ENCODE measurements at places on chromosomes 4 and X.

DNA sequence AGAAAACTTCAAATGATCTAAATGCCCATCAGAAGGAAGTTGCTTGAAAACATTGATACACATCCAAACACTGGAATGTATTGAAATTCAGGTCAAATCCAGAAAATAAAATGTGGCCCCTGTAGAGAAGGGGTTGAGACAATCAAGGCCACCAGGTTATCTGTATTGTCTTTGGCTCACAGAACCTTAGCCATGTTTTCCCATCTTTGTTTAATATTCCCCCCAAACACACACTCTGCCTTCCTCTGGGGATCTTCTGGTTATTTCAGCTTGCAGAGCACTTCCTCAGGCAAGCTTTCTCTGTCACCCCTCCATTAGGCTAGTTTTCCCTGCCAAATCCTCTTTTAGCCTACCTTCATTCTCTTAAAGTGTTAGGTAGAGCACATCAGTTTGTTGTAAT, 30.5 kb downstream of the PAGE2 start:
- DNase-seq = no peak

GRCh38 chr4:13322681-13323101, 161.4 kb downstream of the RAB28 start:
- no peak for DNase-seq

GRCh38 chr4:138643827-138644226, 371.8 kb upstream of the NOCT start:
- DNase-seq = no peak

GRCh38 chrX:69221239-69222102, 56.2 kb upstream of the PJA1 start:
- no peak for DNase-seq

DNA sequence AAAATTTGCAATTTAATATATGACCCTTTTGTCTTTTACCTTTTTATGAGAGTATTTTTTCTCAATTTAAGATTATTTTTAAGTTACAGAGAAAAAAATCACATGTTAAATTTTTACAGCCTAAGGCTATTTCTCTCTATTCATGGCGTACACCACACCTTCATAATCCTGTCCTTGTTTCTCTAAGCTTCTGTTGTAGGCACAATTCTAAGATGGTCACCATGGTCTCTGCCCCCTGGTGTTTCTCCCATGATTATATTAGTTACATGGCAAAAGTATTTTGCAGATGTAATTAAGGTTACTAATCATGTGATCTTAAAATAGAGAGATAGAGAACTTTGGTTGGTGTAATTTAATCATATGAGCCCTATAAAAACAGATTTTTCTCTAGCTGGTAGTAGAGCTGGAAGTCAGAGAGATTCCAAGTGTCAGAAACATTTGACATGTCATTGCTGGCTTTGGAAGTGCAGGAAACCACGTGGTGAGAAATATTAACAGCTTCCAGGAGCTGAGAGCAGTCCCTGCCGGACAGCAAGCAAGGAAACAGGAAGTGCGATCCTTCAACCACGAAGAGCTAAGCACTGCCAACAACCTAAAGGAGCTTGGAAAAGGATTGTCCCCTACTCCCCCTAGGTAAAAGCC, 89.8 kb downstream of the EIF4E start:
- DNase-seq = peak; percentile 8

DNA sequence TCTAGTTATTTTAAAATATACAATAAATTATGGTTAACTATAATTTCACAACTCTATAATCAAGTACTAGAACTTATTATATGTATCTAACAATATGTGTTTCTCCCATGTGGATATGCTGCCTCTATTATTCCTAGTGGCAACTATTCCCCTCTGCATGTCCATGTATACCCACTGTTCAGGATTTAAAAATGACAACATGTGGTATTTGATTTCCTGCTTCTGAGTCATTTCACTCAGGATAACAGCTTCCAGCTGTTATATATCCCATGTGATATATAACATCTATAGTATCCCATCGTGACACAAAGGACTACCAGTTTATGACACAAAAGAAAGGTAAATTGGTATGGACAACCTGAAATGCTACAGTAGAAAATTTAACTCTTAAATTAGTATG, 167.4 kb upstream of the TACR3 start:
- DNase-seq = peak; percentile 28

DNA sequence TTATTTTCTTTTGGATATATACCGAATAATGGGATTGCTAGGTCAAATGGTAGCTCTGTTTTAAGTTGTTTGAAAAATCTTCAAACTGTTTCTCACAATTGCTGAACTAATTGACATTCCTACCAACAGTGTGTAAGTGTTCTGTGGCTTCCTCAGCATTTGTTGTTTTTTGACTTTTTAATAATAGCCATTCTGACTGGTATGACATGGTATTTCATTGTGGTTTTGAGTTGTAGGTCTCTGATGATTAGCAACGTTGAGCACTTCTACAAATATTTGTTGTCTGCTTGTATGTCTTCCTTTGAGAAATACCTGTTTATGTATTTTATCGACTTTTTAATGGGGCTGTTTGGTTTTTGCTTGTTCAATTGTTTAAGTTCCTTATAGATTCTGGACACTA, 680.1 kb upstream of the GRIA3 start:
- DNase-seq = no peak

DNA sequence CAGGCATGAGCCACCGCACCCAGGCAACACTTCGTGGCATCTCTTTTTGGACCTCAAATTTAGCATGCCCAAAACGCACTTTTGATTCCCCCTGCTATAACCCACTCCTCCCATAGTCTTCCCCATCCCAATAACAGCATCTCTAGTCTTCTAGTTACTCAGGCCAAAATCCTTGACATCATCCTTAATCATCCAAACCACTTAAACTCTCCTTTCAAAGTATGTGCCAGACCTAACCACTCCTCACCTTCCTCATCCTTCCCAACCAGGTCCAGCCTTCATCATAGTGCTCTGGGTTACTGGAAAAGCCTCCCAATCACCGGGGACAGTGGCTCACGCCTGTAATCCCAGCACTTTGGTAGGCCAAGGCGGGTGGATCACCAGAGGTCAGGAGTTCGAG, 41.9 kb downstream of the AFAP1 start:
- DNase-seq = no peak

DNA sequence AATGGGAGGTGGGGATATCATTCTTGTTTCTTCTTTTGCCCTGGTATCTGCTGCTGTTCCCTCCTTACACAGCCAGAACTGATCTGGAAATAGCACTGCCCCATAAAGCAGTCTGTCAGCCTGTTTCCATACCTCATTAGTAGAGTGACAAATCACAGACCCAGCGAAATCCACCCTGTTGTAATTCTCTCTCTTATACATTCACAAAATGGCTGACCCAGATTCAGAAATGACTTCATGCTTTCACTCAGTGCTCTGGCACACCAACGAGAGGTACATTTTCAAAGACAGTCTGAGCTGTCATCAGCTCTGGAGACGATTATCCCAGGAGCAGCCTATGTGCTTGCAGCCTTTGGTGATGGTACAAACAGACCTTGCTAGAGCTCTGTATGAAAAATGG, 164.6 kb downstream of the AFF2 start:
- DNase-seq = no peak

- DNase-seq = no peak
These were observed 889.7 kb downstream of the PDHA2 start for GRCh38 chr4:96729641-96730040.

DNA sequence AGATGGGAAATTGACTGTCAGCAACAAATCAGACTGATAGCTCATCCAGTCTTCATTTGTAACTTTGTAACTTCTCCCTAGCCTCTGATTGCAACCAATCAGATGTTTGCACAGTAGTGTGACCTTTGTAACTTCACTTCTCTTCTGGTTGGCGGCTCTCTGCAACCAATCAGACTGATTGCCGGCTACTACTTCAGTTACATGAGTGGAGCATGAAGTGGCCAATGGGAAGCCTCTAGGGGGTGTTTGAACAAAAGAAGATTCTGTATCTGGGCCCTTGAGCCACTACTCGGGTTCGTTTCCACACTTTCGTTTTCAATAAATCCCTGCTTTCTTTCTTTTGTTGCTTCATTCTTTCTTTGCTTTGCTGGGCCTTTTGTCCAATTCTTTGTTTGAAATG, 1285.8 kb downstream of the TECRL start:
- no peak for DNase-seq

DNA sequence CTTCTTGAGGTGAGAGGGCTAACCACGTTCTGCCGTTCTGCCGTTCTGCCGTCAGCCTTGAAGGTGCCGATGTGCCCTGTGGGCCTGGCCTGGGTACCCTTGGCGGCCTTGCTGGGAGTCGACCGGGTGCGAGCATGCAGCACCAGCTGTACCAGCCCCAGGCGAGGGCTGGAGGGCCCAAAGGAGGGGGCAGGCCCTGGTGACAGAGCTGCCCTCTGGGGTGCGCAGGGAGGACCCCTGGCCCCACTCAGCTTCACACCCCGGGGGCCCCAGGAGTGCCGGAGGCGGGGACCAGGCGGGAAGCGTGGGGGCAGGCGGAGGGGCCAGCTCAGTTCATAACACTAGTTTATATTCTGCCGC, 22.1 kb downstream of the UVSSA start:
- no peak for DNase-seq

- DNase-seq = no peak
These were observed 83.4 kb downstream of the TMEM164 start for GRCh38 chrX:110086162-110086915.

DNA sequence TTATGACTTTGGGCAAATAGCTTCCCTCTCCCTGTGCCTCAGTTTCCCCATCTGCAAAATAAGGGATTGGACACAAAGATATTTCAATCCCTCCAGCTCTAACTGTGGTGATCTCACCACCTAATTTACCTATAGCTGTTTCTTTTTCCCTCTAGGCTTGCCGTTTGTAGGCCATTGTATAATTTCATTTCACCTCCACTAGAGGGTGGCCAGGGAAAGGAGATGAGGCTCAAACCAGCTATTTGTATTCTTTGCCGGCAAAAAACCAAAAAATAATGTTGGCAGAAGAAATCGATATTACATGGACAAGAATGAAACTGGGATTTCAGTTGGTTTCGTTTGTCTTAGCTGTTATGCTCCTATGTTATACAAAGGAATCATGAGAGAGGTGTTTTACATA, 36.1 kb upstream of the DOCK11 start:
- peak; percentile 68 for DNase-seq

- no peak for DNase-seq
These were observed 10.1 kb downstream of the PAPSS1 start for GRCh38 chr4:107709916-107710315.

- DNase-seq = no peak
These were observed 809 bp downstream of the ZFP92 start for GRCh38 chrX:153411988-153412574.

DNA sequence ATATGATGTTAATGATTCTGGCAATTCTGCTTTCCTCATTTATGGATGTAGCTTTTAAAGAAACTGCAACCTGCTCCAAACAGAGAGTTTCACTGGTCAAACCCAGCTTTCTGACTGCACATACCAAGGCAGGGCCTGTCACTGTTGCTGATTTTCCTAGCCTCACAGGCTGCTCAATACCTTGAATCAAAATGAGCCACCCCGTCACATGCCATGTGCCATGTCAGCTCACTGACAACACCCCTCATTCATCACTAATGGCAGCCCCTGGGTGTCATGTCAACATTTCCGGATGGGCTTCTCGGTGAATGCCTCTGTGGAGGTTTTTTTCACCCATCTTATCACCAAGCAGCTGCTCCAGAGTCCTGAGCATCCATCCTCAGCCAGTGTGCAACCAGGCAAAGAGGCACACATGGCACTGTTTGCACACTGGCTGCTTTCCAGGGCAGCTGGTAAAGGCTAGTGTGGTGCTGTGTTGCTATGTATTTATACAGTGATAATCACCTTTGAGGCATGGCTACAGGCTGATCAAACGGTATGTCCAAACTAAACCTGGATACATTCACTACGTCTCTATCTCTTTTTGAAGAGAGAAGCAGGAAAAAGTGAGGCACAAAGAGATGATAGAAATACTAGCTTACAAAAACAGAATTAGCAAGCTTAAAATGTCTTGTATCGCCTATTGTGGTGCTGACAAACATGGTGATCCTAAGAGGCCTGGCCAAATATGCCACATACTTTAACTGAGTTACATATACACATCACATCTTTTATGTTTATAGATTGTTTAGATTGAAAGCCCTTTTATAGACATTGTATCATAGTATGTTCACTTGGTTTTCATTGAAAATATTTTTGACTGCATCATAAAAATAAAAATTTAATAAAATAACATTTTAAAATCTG, 94.6 kb upstream of the INPP4B start:
- peak; percentile 63 for DNase-seq

DNA sequence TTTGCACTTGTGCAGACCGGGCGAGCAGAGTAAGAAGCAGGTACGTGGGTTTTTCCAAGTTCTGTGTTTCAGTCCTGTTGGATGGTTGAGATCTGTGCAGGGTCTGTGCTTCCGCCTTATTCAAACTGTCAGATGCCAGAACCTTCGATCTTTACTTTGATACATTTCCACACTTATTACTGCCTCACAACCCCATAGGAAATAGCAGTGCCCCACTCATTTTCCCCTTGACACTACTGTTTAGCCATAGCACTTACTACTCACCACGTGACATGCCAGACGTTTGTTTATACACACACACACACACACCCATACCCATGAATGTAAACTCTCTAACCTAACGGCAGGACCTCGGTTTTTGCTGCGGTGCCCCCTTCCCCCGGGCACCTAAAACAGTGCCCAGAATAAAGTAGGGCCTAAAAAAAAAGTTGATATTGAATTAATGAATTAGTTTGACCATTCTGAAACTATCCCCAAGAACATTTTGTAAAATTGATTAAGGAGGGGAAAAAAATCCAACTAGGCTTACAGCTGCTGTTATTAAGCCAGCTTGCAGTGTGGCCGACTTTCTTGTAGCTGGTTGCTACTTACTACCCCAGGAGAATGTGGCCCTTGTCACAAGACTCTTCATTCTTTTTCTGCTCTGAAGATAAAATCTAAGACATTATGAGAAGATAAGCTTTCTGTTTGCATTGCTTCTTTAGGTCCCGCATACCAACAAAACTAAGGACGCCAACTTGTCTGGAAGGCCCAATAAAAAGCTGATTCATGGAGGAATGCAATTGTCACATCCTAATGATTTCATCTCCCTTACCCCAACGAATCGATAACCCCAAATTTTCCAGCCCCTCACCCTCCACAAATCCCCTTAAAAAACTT, 704 bp upstream of the SEPSECS start:
- peak; percentile 17 for DNase-seq

All from muscle of back (tissue), 13 donors.